ENCODE measurements at places on chromosomes 3 and 15.

DNA sequence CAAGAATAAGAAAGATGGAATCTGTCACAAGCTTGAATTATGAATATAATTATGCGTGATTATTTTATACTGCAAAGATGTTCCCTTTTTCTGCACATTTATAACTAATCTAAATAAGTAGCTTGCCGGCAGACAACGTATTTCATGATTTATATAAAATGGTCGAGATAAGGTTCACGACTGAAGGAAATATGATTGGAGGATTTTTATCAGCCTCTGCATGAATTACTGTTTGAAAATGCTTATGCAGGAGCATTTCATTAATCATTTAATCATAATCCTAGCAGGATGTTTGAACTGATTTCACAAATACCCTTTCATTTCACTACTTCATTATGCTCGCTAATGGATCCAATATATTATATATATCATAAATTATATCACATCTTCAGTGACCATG lies 580.0 kb downstream of the FOXP1 start:
- DNase-seq: no peak

DNA sequence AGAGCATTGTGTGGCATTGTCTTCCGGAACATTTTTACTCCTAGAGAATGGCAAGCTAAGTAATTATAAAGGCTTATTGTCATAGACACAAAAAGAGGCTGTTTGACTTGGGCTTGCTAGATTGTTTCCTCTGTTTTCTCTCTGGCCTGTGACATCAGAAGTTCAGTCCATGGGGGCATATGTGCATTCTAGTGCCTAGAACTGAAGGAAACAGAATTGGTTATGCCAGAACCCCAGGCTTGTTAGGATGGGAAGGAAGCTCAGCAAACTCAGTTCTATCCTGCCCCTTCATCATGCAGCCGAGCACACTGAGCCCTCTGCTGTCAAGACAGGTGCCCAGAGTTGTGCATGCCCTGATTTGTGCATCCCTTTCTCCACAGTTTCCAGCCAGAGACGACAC lies 131.3 kb downstream of the PDE8A start:
- no peak for DNase-seq

DNA sequence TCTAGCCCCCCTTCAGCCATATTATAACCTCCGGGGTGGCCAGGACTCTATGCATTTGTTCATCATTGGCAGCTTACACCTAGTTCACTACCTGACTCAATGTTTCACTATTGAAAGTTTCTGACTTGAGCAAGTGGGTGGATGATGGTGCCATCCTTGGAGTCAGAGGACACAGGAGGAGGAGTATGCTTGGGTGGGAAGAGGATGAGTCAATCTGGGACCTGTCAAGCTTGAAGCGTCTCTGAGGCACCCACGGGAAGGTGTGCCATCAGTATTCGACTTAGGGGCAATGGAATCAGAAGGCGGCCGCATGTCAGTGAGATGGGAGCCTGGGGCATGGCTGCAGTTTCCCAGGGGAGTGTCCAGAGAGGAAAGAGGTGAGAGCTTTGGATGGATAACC lies 133.3 kb downstream of the EPHB1 start:
- DNase-seq: no peak

- DNase-seq: no peak
Observed at GRCh38 chr15:70424937-70425411, 327.3 kb upstream of the TLE3 start.

DNA sequence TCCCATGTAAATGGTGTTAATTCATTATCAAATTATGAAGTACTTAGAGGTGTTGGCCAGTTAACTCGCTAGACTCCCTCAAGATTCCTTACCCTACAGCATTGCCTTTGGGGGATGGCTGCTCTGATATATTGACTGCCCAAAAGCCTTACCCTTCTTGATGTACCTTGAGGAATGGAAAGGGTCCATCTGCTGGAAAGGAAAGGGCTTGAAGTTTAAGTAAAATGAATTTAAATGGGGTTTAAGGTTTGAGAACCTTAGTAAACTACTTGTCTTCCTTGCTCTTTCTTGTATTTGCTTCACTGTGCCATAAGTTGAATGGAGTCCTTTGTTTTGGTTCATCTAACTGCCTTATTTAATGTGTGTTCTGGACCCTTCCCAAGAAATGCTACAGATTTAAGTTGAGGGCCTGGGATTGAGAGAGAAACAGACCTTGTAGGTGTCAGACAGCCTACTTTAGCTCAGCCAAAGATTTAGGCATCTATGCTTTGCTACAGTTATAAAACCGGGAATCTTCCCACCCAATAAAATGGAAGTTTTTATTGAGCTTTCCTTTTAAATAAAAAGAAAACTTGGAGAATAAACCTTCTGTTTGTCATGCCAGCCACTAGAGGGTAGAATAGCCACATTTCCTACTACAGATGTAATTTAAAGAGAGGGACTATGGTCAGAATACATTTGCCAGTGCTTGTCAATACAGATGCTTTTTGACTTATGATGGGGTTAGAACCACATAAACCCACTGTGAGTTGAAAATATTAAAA lies 25.3 kb downstream of the CMSS1 start:
- DNase-seq: no peak

DNA sequence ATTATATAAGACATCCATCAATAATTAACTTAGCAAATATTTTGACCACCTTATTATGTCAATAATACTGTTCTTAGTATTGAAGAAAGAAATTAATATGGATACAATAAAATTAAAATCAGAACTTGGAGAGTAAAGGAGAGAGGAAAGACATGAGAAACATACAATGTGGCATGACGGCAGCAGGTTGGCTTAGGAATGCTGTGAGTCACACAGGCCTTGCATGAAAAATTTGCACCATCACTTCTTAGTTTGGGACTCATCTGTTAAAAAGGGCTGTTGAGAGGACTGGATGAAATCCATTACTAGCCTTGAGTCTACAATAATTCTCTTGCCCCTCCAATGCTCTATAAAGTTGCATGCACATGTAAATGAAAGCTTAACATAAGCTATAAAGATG lies 880.8 kb downstream of the ROBO1 start:
- no peak for DNase-seq

DNA sequence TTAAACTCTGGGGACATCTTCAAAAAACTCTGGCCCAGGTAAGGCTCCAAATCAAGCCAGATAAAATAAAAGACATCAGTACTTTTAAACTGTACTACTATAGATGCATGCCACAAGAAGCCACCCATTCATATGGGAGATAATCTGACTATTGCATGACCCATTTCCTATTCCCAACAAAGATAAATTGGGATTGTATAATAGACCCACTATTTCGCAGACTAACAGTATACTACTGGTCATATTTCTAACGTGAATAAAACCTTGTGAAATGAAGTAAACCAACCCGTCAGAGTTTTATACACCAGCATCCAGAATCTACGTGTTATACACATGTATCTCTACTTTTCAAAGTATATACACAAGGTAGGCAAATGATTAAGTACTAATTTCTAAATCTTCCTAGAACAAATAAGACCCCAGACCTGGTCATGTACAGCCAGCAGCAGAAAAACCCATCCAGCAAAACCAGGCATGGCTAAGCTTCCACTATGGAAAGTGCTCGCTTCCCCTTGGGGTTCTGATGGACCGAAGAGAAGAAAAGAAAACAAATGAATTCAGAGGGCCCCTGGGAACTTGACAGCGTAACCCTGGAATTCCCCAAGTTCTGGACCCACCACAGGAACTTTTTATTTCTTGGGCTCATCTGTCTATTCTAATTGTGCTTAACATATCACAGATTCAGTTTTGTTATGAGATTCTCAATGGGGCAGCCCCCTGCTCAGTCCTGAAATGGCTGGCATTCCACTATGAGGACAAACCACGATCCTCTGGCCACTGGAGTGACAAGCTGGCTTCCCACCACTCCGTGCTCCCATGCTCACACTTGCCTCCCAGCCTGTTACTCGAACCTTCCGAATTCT lies 69.1 kb downstream of the MB21D2 start:
- DNase-seq: no peak

DNA sequence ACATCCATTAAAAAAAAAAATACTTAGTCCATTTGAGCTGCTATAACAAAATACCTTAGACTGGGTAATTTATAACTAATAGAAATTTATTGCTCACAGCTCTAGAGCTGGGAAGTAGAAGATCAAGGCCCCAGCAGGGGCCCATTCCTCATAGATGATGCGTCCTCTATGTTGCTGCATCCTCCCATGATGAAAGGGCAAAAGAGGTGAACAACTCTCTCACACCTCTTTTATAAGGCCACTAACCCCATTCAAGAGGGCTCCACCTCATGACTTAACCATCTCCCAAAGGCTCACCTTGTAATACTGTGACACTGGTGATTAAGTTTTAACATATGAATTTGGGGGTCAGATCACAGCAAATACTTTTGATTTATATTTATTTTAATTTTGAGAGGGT lies 3.0 kb upstream of the TLNRD1 start:
- no peak for DNase-seq

DNA sequence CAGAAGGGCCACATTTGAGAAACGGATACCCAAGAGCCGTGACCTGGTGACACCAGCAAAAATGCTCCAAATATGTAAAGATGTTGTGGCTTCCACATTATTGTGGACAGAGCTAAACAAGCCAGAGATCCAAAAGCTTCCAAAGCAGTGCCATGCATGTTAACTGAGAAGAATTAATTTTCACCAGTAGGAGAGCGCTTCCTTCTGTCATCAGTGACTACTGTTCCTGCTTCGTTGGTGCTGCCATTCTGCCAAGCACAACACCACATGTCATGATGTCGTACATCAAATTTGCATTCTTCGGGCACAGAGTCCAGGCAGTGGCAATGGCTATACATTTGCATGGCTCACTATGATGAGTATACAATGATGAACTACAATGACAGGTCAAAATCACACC lies 19.1 kb upstream of the CHST2 start:
- DNase-seq: no peak

GRCh38 chr15:61186905-61187741 lies 42.0 kb downstream of the RORA start:
- no peak for DNase-seq

DNA sequence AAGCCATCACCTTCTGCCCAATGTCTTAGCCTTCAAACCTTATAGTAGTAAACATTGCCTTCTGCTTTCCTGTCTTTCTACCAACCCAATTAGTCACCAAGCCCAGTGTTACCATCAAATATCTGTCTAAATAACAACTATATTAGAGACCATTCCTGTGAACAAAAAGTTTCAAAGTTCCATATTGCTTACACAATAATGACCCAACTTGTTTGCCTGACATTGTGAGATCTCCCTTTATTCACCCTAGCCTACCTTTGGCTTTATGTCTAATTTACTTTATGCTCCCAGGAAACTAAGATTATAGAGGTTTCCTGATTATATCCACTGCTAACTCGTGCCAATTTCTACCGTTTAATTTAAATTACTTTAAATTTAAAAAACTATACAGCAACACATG lies 26.0 kb upstream of the KCNAB1 start:
- no peak for DNase-seq

GRCh38 chr15:56969265-56969895 lies 50.9 kb downstream of the TCF12 start:
- no peak for DNase-seq

- DNase-seq: no peak
Observed at GRCh38 chr15:60889006-60889405, 340.1 kb downstream of the RORA start.

- no peak for DNase-seq
Observed at GRCh38 chr3:124685481-124685880, 44.8 kb upstream of the UMPS start.

- no peak for DNase-seq
Observed at GRCh38 chr15:66408254-66408653, 21.5 kb downstream of the MAP2K1 start.

GRCh38 chr3:196111939-196112386 lies 30.1 kb upstream of the TFRC start:
- no peak for DNase-seq

DNA sequence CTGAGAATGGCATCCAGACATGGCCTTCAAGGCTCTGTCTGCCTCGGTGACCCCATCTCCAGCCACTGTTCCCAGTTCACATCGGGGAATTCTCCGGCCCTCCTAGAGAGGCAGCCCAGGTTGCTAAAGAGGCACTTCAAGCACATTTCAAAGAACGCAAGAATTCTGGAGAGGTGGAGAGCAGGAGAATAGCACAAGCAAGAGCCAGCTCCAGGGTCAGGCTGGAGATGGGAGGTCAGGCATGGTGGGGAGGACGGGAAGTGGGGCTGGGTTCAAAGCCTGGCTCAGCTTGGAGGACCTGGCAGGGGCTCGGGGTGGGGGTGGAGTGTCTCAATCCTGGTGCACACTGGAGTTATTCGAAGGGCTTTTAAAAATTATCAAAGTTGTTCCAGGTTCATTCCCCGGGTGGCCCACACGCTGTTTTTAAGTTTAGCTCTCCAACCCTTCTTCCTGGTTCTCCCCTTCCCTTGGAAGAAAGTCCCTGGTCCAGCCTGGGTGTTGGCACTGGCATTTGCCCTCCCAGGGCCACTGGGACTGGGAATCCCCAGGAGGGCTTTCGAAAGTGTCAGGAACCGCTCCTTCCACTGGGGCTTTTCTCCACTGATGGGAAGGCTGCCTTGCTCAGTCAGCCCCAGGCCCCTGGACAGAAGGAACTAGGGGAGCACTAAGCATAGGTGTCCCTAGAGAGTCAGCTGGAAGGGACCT lies 35.8 kb downstream of the ZNF710 start:
- DNase-seq: no peak

- no peak for DNase-seq
Observed at GRCh38 chr3:127925384-127925783, 10.4 kb downstream of the KBTBD12 start.

DNA sequence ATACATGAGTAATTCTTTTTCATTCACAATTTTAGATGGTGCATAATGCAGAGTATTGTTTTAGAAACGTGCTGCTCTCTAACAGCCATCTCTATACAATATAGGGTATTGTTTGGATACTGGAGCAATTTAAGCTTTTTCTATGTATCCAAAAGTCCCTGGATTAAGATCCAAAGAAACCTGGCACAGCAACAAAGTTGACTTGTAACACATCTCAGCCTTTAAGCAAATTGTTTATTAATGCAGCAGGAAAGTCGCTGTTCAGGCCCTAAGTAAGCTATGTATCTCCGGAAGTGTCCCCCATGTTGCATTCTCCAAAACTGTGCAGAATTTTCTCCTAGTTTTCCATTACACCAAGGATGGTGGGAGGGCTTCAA lies 7.3 kb downstream of the VGLL4 start:
- DNase-seq: no peak
